ENCODE measurements at places on chromosomes 2 and 18.

DNA sequence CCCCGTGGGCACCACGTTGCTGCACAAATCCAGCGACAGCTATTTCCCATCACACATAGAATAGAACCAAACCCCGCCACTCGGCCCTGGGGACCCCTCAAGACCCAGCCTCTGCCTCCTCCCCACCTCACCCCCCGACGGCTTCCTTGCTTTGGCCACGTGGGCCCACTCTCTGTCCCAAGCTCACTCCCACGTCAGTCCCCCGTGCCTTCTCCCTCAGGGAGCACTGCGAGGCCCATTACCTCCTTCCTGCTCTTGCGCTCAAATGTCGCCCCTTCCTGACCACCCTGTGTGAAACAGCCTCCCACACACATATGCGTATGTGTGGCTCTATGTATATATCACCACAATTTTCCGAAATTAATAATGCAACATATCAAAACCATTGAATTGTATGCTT is 239.7 kb downstream of the SH3BP4 start:
- no peak for DNase-seq

DNA sequence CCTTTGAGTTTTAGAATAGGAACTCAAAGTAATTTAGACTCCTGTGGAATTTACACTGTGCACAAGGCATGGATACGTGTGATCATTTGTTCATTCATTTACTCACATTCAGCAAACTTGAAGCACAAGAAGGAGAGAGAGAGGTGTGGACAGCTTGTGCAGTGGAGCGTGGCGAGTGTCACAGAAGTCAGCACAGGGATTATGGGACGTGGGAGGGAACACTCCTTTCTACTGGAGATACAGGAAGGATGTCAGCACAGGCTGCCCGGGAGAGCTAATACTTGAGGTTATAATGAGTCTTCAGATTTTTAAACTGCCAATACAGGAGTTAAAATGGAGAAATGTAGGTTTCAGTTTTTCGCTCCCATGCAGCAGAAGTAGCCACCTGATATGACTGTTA is 7.0 kb downstream of the FAM228A start:
- DNase-seq: no peak

- peak; percentile 40 for DNase-seq
Observed at GRCh38 chr18:23885750-23886149, 128.8 kb upstream of the TTC39C start.

DNA sequence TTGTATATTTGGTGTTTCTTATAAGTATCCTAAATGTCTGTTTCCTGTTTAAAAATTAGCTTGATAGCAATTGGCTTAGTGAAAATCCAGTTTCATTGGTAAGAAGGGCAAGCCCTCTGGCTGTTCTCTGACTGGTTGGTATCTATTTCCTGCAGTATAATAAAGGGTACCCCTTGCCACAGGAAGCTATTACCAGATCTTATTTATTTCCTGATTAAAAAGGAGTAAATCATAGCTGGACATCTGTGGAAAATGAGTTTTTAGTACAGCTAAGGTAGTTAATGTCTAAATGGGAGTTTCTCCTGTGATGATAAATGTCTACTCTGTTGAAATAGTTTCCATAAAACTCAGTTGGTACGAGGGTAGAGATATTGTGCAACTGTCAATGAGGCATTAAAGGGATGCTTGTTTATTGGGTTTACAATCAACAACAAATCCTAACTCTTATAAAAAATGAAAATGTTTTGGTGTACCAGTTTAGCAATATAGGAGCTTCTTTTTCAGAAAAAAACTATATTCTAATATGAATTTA is 58.7 kb downstream of the FASTKD2 start:
- DNase-seq: no peak

GRCh38 chr2:102303589-102303988 is 7.8 kb upstream of the IL1RL1 start:
- no peak for DNase-seq

Data from CD4-positive, alpha-beta T cell treated with Interleukin-1 beta for 1 hour (primary cell).